H1 (cell line): ENCODE measurements at places on chromosomes 11 and 22. TPM values are rescaled to one million over a fixed set of nuclear protein-coding genes. Genes with fewer than 3 reads are reported as not detected.

DNA sequence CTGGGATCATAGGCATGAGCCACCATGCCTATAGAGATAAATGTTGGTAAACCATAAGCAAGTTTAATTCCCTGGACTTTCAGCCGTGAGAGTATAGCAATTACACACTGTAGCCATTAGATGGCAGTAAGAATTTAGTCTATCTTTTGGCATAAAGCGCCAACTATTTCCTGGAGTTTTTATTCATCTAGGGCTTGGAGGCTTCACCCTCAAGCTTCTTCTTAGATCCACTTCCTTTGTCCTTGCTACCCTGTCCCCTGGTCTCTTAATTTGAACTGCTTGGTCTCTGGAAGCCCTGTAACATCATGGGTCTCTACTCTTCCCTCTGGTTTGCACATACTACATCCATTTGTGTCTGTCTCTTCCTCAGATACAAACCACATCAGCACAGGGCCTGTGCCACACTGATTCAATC lies 38.2 kb downstream of the OR10A6 start:
- no peaks in the 10 kb centered on the region; the same call in 1 of the 2 replicates for H3K27me3 ChIP-seq
- no peaks in the 10 kb centered on the region for H3K36me3 ChIP-seq
- no peak for DNase-seq
- H3K27ac ChIP-seq = no peak overlapping the region
- H3K4me3 ChIP-seq = no peak overlapping the region

- peaks cover 12% of the 10 kb centered on the region for H3K27me3 ChIP-seq
- H3K27ac ChIP-seq = no peak overlapping the region
- H3K4me1 ChIP-seq = peaks cover 12% of the 10 kb centered on the region
- no peak overlapping the region for H3K4me3 ChIP-seq
- peak; percentile 36 for DNase-seq
- no peaks in the 10 kb centered on the region for H3K36me3 ChIP-seq
These were observed 1.8 kb upstream of the RAB3IL1 start for GRCh38 chr11:61918938-61919704.

DNA sequence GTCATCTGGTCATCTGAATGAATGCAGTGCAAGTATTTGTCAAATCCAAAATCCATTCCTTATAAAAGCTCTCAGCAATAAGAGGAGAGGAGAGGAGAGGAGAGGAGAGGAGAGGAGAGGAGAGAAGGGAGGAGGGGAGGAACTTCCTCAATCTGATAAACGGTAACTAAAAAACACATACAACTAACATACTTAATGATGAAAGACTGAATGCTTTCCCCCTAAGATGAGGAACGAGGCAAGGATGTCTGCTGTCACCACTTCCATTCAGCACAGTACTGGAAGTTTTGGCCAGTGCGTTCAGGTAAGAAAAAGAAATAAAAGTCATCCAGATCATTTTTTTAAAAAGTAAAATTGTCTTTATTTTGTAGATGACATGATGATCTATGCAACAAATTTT lies 80.4 kb downstream of the CD82 start:
- no peak for DNase-seq
- no peak overlapping the region for H3K27ac ChIP-seq
- no peaks in the 10 kb centered on the region for H3K27me3 ChIP-seq

DNA sequence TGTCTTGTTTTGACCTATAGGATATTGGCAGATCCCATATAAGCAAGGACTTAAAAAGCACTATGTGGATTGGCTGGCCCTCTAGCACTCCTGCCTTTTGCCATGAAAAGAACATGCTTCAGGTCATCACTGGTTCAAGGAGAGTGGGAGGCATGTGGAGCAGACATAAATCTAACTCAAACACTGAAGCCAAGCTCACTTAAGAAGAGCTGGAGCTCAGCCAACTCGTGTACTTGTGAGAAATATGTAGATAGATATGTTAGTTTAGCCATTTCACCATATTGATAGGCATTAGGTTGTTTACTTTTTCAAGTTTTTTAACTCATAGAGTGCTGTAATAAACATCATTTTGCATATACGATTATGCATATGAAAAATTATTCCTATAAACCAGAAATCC lies 19.9 kb upstream of the BBOX1 start:
- H3K27ac ChIP-seq = no peak overlapping the region
- H3K4me3 ChIP-seq = no peak overlapping the region
- no peaks in the 10 kb centered on the region for H3K36me3 ChIP-seq

- DNase-seq = no peak
- H3K4me3 ChIP-seq = no peak overlapping the region
- no peak overlapping the region for H3K27ac ChIP-seq
- peaks cover 5% of the 10 kb centered on the region; the same call in 1 of the 2 replicates for H3K4me1 ChIP-seq
- H3K36me3 ChIP-seq = no peaks in the 10 kb centered on the region
- H3K27me3 ChIP-seq = no peaks in the 10 kb centered on the region
These were observed 28.3 kb upstream of the SMIM35 start for GRCh38 chr11:118115048-118115447.

DNA sequence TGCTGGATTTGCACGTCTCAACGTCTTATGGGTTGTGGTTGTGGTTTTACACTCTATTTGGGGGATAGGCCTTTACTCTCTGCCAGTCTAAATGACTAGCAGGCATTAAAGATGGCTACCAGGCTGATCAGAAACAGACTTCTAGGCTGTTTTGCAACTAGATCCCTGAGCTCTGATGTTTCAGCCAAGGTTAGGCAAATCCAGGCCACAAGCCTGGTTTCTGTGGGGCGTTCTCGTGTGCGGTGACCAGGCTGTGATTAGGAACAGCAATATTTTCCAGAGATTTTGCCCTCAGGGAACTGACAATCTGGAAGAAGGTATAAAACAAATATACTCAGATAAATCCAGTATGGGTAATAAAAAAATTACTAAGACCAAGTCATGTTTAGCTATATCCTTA lies 502.4 kb downstream of the INSC start:
- no peak overlapping the region for H3K4me3 ChIP-seq
- no peaks in the 10 kb centered on the region for H3K36me3 ChIP-seq
- DNase-seq = no peak
- no peak overlapping the region for H3K27ac ChIP-seq
- H3K4me1 ChIP-seq = no peaks in the 10 kb centered on the region; the same call in 1 of the 2 replicates

DNA sequence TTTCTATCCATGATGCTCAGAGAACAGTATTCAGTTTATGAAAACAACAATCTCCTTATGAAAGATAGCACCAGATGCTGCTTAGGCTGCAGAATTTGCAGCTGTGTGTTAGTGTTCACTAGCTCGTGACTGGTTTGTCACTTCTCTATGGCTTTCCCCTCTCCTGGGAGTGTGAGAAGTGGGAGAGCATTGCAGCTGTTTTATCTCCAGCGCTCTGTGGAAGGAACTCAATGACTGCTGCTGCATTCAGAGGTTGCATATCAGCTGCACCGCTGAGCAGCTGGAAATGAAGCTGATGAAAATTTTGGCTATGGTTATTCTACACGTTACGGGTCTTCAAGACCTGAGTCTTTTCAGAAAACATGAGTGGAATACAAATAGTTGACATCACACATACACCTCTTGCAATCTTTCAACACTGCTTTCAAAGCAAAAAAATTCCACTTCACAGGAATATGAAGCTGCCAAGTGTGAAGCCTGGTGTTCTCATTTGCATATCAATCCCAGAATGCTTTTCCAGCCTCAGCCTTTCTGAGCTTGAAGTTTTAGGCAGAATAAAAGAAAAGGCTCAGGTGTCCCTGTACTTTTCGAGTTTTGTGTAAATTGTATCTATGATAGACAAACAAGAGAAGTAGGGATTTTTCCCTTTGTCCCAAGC lies 149.3 kb upstream of the DDI1 start:
- H3K36me3 ChIP-seq = no peaks in the 10 kb centered on the region
- no peak for DNase-seq
- H3K27me3 ChIP-seq = no peaks in the 10 kb centered on the region

DNA sequence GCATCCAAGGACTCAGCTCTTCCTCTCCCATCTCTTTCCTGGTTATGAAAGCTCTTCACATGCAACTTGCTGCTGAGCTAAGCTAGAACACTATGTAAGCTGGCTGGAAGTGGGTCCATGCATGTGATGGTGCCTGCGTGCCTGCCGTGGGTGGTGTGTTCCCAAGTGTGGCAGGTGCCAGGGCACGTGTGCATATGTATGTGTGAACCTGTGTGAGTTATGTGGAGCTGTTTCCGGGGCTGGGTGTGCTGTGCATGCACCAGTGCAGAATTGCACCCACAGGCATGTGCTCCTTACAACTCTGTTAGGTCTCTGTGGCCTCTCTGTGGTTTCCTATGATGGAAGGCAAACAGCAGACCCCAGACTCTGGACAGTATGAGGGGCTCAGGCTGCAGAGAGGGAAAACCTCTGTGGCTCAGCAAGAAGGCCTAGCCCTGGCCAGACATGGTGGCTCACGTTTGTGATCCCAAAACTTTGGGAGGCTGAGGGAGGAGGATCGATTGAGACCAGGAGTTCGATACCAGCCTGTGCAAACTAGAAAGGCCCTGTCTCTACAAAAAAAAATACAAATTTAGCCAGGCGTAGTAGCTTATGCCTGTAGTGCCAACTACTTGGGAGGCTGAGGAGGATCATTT lies 4.1 kb upstream of the P2RY6 start:
- no peak overlapping the region for H3K4me3 ChIP-seq
- H3K27ac ChIP-seq = no peak overlapping the region
- H3K36me3 ChIP-seq = no peaks in the 10 kb centered on the region
- DNase-seq = no peak
- H3K4me1 ChIP-seq = peaks cover 15% of the 10 kb centered on the region

GRCh38 chr11:64148917-64149617 lies 16.8 kb downstream of the MACROD1 start:
- H3K36me3 ChIP-seq = no peaks in the 10 kb centered on the region; the same call in 1 of the 2 replicates
- DNase-seq = no peak
- H3K4me3 ChIP-seq = no peak overlapping the region
- no peaks in the 10 kb centered on the region for H3K27me3 ChIP-seq

DNA sequence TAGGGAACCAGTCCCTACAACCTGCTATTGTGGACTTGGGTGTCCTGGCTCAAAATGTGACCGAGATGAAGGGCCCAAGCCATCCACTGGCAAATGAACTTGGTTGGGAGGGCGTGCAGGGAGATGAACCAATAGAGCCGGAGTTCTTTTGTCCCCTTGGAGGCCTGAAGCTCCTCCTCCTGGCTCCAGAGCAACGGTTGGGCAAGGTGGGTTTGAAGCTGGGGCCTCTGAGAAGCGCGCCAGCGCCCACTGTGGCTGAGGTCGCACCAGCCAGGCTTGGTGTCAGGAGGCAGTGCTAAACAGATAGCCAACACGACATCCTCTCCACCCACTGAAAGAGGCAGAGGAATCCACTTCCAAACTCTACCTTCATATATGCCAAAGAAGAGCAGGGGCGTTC lies 36.0 kb upstream of the PACSIN2 start:
- no peaks in the 10 kb centered on the region for H3K27me3 ChIP-seq
- DNase-seq = peak; percentile 79
- H3K4me3 ChIP-seq = no peak overlapping the region

DNA sequence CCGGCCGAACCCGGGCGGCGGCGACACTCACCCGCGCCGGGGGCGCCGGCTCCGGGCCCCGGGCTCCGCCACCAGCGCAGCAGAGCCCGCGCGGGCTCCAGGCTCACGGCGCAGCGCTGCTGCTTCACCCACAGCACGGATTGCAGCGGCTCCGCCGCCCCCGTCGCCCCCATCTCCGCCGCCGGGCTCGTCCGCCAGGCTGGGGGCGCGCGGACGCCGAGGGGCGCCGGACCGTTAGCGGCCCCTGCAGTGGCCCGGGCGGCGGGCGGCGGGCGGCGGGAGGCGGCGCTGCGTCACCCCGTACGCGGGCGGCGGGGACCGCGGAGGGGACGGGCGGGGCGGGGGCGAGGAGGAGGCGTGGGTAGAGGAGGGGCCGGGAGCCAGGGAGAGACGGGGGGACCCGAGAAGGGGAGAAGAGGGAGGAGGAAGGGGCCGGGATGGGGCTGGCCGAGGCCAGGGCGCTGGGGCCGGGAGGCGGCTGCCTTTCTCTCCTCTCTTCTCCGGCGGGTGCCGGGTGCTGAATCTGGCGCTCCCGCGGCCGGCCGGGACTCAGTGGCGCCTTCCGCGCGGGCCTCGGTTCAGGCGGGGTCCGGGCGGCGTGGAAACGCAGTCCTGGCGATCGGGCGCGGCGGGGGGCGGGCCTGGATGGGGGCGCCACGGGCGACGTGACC lies at the start of gene CERK:
Gene CERK, minus strand, starts transcription at position 277 of the 671 bp plus-strand sequence. Its CDS starts 104 bp downstream, at position 173.
- no peak within 1 kb of the TSS for H3K27ac ChIP-seq
- no peaks in the 10 kb centered on the region for H3K36me3 ChIP-seq
- H3K4me1 ChIP-seq = peaks cover 7% of the 10 kb centered on the region
- H3K27me3 ChIP-seq = peaks cover 3% of the 10 kb centered on the region; the same call in 1 of the 2 replicates

DNA sequence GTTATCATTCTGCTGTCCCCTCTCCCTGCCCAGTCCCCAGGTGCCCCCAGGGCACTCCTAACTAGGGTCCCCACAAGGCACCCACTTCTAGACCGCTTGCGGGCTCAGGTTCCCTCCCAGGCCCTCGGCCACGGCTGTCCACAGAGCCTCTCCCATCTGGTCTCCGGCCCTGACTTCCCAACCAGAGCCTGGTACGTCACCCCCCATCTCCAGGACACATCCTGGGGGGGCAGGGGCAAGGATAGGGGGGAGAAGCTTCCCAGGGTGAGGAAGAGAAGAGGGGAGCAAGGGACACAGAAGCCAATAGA lies 457 bp downstream of the SSTR3 start:
- no peak overlapping the region for H3K4me3 ChIP-seq
- no peaks in the 10 kb centered on the region for H3K36me3 ChIP-seq
- H3K27me3 ChIP-seq = no peaks in the 10 kb centered on the region; the same call in 1 of the 2 replicates
- H3K4me1 ChIP-seq = peaks cover 8% of the 10 kb centered on the region
- no peak overlapping the region for H3K27ac ChIP-seq

GRCh38 chr22:26674211-26675190 lies 17.1 kb downstream of the MIAT start:
- no peaks in the 10 kb centered on the region for H3K27me3 ChIP-seq
- peaks cover 3% of the 10 kb centered on the region for H3K36me3 ChIP-seq
- peaks cover 13% of the 10 kb centered on the region for H3K4me1 ChIP-seq

DNA sequence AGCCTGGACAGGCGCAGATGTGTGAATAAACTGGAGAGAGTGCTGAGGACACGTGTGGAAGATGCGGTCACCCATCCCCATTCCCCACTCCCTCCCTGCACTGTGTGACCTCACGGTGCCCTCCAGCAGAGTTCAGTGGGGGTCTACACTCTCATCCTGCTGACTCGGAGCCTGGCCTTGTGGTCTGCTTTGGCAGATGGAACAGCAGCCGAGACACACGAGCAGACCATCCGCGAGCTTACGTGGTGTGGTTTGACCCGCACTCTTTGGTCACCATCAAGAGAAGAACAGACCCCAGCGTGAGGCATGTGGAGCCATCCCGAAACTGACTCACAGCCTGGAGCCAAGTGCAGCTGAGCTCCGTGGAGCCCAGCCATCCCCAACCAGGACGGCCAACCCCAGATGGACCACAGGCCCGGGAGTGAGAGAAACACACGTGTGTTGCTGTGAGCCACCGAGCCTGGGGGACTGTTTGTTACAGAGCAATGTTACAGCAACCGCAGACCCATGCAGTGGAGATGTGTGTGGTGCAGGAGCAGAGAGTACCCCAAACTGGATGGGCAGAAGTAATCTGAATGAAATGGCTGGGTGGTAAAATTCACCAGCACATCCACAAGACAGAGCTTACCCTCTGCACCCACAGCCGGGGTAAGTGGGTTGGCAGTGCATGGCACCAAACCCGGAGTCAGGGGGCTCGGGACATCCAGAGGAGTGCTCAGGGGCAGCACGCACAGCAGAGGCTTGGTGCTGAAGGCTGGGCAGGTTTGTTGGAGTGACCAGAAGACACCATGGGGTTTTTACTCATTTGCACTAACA lies 90.7 kb downstream of the RTL6 start:
- no peak for DNase-seq
- no peak overlapping the region for H3K4me3 ChIP-seq
- H3K27me3 ChIP-seq = no peaks in the 10 kb centered on the region
- no peak overlapping the region for H3K27ac ChIP-seq

Gene LARGE2
- 108 and 111 TPM in 2 replicates for total RNA-seq

Gene PICALM
- 63.5 and 69.4 TPM in 2 replicates for total RNA-seq

Gene KCNJ11
- 6.3 and 8.3 TPM in 2 replicates for total RNA-seq

Gene FRMD8
- 16.7 and 19.2 TPM in 2 replicates for total RNA-seq

Gene OR51B5
- not detected in 2 replicates for total RNA-seq

Gene PRSS23
- total RNA-seq = 5.0 and 5.6 TPM in 2 replicates

Gene KRTAP5-8
- not detected in 2 replicates for total RNA-seq

Gene TSSK2
- total RNA-seq = not detected in 2 replicates

Gene MS4A7
- total RNA-seq = not detected in 2 replicates

Gene GPR83
- 1.3 and 1.5 TPM in 2 replicates for total RNA-seq

Gene SCN2B
- 0.13 and 0.24 TPM in 2 replicates for total RNA-seq
